ENCODE measurements at places on chromosomes 6 and 20.

GRCh38 chr20:25204550-25205276, 9.2 kb downstream of the ENTPD6 start:
- DNase-seq, result no peak

DNA sequence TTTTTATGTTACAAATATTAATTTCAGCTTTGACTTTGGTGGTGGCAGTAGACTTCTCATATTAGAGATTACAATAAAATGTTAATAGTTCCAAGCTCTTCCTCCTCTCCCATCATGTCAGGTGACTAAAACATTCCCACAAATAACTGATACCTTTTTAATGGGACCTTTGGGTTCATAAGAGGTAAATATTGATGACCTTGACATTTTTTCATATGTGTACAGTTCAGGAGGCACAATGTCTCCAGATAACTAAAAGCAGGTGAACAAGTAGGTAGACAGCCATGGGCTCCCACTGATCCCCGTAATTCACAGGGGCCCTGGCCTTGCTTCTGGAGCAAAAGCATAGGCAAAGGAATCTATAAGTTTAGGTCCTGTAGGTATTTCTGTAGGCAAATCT, 317.7 kb downstream of the SOX4 start:
- DNase-seq, result no peak

- DNase-seq, result no peak
Observed at GRCh38 chr20:16432466-16433292, 140.6 kb downstream of the KIF16B start.

GRCh38 chr6:38935051-38935450, 113.5 kb upstream of the GLP1R start:
- no peak for DNase-seq

GRCh38 chr6:137093183-137094069, 48.7 kb upstream of the IL20RA start:
- DNase-seq, result no peak

DNA sequence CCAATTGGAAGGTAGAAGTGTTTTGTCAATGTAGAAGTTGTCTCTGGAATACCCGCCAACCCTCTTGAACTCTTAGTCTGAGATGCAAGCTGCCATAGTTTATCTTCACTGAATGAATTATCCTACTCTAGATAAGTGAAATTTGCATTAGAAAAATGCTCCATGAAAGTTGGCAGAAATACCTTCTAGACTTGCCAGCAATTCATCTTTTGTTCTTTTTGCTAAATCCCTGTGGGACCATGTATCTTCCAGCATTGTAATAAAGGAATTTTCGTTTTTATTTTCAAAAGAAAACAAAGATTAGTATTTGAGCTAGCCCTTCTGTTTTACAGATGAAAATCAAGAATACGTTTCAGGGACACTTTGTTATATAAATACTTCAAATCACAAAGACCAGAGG, 244.2 kb downstream of the CBLN4 start:
- DNase-seq, result no peak

DNA sequence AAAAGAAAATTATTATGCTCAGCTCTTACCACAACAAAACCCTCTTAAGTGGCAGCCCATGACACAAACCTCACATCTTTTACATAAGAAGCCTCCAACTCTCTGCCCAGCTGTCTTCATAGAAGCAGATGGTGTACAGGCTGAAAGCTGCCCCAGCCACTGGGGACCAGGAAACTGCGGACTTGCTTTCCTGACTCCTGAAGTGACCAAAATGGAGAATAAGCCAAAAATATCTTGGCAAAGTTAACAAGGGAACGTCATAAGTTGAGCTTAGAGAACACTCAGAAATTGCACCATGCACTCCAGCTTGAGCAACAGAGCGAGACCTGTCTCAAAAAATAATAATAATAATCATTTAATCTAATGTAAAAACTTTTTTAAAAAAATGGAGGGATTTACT, 160.3 kb upstream of the CDYL start:
- DNase-seq, result no peak

DNA sequence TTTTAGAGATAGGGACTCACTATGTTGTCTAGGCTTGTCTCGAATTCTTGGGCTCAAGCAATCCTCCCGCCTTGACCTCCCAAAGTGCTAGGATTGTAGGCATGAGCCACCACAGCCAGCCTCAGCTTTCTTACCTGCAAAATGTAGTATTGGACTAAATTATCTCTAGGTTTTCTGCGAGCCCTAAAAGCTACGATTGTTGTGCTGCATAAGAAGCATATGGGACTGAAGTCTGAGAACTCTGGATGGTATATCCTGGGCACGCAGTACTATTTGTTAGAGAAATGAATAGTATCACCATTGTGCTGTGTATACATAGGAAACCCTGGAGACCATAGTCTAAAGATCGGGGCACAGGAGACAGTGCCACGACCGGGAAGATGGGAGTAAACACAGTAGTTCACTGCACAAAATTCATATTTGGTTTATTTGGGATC, 60.1 kb downstream of the RPRD1B start:
- DNase-seq, result no peak

DNA sequence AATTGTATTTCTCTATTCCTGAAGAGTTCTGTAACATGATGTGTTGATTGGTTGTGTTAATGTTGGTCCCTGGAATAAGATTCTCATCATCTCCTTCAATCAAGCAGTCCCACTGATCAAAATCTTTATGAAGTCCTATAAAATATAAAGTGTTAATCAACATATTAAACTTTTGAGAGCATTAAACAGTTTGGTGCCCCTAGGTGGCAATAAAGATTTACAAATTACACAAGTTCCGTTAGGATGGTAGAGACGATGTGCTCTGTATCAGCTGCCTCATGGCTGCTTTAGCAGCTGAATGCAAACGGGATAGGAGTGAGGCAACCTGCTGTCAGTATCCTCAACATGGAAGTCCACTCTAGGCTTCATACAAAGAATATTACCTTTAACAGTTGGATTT, 16.9 kb downstream of the TDRD6 start:
- peak; percentile 2 for DNase-seq

DNA sequence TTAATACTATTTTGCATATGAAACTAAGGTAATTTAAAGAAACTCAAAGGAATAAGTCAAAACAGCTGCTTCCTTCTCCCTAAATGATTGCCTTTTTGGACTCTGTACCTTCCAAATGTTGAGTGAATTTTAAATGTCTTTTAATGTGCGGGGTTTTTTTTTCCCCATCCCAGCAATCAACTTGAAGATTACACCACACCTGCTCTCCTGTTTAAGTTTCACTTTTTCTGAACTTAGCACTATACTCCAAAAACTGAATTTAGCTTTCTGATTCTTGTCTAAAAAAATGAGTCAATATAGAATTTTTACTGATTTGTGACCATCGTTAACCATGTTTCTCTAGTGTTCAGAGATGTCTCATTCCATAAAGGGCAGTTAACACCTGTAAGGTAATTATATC, 220.8 kb upstream of the THEMIS start:
- DNase-seq, result no peak

GRCh38 chr6:27867945-27868300, 44.3 kb downstream of the OR2B2 start:
- peak; percentile 26 for DNase-seq

DNA sequence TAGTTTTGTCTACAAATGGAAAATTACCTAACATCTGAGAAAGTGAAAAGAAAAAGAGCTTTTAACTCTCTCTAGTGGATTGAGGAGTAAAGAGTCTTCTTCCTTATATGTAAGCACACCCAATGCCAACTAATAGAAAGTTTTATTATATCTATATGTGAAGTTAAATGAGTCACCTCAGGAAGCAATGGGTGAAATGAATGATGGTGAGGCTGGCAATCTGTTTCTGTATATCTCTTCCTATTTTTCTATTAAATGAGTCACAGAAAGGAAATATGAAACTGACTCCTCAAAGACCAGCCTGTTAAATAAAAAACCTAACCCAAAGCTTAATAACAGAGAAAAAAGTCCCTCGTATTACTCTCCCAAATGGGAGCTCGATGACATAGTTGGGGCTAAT, 71.3 kb downstream of the OTOR start:
- DNase-seq, result peak; percentile 49

GRCh38 chr6:126361832-126362440, 22.0 kb downstream of the CENPW start:
- no peak for DNase-seq

DNA sequence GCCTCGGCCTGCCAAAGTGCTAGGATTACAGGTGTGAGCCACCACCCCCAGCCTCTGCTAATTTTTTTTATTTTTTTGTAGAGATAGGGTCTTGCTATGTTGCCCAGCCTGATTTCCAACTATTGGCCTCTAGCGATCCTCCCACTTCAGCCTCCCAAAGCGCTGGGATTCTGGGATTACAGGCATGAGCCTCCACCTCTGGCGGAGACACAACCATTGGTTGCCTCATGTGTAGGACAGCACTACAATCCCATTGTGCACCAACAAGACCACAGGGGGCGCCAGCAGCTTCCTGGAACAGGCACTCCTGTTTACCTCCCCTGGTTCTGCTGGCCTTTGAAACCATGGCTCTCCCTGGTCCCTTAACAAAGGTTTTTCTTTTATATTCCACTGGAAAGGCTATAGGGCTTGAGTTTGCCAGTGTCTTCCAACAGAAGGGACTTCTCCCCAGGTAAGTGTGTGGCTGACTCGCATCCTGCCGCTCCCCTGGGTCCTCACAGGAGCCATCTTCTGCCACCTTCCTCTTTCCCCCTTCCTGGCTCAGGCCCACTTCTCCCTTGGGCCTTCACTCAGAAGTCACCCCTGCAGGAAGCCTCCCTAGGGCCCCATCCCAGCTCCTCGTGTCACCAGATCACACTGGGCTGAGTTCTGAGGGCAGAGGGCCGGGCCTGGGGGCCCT, 39.2 kb upstream of the TLDC2 start:
- DNase-seq, result peak; percentile 62

GRCh38 chr20:19497064-19497463, 261.0 kb upstream of the RIN2 start:
- DNase-seq, result peak; percentile 90

- no peak for DNase-seq
Observed at GRCh38 chr20:6086868-6087267, 33.0 kb upstream of the LRRN4 start.

DNA sequence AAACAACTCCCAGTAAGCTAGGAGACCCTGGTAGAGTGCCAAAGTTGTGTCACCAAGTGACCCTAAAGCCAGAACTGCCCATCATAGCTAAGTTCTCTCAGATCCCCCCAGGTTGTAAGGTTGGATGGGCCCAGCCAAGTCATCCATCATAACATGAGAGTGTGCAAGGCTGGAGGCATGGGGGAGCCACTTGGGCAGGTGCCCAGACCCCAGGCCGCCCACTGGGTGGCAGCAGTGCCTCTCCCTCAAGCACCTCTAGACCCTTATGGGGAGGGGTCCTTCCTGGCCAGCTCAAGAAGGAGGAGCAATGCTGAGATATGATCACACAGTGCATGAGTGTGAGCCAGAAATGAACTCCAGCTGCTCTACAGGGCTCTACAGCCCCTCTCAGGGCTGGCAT, 154.5 kb downstream of the MYLK4 start:
- no peak for DNase-seq

DNA sequence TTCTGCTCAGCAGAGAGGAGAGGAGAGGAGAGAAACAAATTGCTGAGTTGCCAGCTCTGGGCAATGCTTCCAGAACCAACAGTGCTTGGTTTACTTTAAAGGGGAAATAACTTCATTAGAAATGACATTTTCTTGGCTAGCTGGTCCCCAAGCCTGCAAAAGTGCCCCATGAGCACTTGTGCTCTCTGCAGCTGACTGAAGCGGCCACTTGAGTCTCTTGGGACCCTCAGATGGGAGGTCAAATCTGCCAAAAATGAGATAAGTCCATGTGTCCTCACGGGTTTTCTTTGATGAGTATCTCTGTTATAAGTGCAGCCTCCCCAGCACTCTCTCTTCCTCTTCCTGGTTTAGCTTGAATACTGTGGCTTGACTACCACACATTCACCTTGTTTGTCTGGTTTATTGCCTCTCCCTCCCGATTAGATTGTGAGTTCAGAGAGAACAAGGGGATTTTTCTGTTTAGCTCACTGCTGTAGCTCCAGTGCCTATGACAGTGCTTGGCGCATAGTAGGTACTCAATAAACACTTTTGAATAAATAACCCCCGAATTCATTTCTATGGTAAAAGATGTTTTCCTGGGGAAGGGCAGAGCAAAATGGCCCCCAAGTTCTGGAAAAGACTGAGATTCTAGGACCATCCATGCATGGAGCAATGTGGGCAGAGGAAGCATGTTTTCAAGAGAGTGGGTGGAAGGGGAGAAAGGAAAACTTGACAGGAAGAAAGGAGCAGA, 7.0 kb upstream of the RIN2 start:
- DNase-seq, result no peak

GRCh38 chr6:137867685-137868509, 838 bp downstream of the TNFAIP3 start:
- DNase-seq, result peak; percentile 35

- peak; percentile 8 for DNase-seq
Observed at GRCh38 chr6:116158641-116159040, 32.7 kb upstream of the COL10A1 start.

DNA sequence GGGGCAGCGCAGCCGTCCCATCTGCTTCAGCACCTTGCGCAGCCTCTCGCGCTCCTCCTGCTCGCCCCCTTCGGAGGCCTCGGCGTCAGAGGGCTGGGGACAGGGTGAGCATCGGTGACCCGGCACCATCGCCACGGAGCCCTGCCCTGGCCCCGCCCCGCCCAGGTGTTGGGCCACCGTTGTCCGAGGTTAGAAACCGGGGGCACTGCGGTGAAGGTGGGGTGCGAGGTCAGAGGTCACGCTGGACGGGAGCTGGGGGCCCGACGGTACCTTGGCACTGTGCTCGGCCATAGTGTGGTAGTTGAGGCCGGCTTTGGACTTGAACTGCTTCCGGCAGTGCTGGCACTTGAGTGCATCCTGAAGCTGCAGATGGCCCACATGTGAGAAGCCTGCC, 6.4 kb downstream of the ZNF512B start:
- DNase-seq, result no peak

DNA sequence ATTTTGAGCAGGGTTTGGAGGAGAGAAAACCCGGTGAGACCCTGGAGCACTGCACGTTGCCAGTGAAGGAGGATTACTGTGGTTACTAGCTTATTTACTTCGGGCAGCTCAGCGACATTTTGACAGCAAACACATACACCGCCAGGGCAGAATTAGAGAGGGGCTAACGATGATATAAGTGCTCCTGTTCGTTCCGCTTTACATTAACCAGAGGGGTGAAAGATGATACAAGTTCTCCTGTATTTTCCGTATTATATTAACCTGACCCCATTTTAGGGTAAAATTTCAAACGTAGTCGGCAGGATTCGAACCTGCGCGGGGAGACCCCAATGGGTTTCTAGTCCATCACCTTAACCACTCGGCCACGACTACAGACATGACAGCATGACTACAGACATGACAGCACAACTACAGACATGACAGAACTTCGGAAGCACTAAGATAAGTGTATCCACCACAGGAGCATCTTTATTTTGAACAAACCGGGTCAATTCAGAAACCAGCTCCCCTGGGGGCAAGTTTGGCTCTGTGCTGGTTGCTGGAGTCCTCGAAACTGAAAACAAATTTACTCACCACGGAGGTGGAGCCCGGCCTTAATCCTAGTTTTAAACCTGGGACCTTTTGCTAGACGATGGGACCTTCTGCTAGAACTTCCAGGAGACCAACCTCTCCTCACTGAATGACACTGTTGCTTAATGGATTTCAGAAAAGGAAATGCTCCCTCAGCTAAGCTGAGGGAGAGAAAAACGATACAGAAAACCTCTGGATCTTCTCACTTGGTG, 80.4 kb upstream of the ZNF184 start:
- peak; percentile 33 for DNase-seq

- peak; percentile 83 for DNase-seq
Observed at GRCh38 chr6:111813237-111813636, 60.0 kb downstream of the FYN start.

Data from fibroblast of skin of back (primary cell).